ENCODE measurements at places on chromosomes 7 and 10. TPM values are rescaled to one million over a fixed set of nuclear protein-coding genes. Genes with fewer than 3 reads are reported as not detected.

The ABCC2 gene
- 0.87 TPM for total RNA-seq

GRCh38 chr10:12984165-12984747 lies 17.3 kb downstream of the CCDC3 start:
- no peak for DNase-seq

The TYSND1 gene
- 20.9 TPM for total RNA-seq

GRCh38 chr10:91590142-91590903 lies 42.5 kb downstream of the PPP1R3C start:
- DNase-seq = no peak

DNA sequence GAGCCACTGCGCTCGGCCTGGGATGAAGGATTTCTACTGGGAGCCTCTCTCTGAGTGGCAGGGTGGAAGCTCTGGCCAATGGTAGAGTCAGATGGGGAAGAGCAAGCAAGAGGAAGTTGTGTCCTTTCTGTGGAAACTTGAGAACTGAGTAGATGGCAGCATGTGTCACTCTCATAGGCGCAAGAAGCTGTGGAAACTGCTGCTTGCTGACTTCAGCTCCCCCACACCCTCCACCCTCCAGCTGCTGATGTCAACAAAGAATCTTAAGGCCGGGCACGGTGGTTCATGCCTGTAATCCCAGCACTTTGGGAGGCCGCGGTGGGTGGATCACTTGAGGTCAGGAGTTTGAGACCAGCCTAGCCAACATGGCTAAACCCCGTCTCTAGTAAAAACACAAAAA lies 39.8 kb upstream of the SRGN start:
- no peak for DNase-seq

- no peak for DNase-seq
Measured at GRCh38 chr7:124856299-124856888, 73.2 kb downstream of the POT1 start.

The FEZF1 gene
- total RNA-seq = not detected

DNA sequence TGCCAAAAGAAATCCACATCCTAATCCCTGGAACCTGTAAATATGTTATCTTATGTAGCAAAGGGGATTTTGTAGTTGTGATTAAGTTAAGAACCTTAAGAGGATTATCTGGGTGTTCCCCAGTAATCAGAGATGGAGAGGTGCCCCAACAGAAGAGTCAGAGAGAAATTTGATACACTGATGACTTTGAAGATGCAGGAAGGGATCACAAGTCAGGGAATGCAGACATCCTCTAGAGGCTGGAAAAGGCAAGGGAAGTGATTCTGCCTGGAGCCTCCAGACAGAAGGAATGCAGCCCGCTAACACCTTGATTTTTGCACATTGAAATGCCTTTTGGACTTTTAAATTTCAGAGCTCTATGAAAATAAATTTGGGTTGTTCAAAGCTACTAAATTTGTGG lies 531.7 kb downstream of the DNAJB9 start:
- DNase-seq = no peak

The HOXA4 gene
- total RNA-seq = 55.9 TPM

The AKR1B15 gene
- total RNA-seq = 1.7 TPM

GRCh38 chr7:2526659-2527504 lies 7.3 kb downstream of the LFNG start:
- no peak for DNase-seq

- DNase-seq = no peak
Measured at GRCh38 chr10:14648005-14648765, 126.5 kb downstream of the FAM107B start.

GRCh38 chr7:124012864-124013263 lies 20.0 kb downstream of the TMEM229A start:
- DNase-seq = no peak
